ENCODE measurements at places on chromosomes 5 and 9. TPM values are rescaled to one million over a fixed set of nuclear protein-coding genes. Genes with fewer than 3 reads are reported as not detected.

DNA sequence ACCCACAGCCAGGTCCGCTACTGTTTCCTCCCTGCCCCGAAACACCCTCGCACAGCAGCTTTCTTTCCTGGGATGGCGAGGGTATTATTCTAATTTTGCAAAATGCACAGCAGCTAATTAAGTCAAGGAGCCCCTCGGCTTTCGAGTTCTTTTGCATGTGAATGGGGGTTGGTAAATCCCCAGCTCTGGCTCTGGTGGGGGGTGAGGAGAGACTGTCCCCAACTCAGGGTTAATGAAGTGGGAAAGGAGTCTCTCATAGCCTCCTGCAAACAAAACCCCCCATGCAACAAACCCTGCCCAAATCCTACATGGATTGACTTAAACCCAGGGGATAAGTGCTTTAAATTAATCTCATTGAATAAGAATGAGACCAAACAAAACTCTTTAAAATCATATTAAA, 8.8 kb downstream of the BARHL1 start:
- DNase-seq: no peak
- peaks cover 3% of the 10 kb centered on the region for H3K36me3 ChIP-seq
- H3K4me3 ChIP-seq: no peak overlapping the region
- H3K4me1 ChIP-seq: no peaks in the 10 kb centered on the region

PAPPA gene
- 208 TPM for total RNA-seq

DNA sequence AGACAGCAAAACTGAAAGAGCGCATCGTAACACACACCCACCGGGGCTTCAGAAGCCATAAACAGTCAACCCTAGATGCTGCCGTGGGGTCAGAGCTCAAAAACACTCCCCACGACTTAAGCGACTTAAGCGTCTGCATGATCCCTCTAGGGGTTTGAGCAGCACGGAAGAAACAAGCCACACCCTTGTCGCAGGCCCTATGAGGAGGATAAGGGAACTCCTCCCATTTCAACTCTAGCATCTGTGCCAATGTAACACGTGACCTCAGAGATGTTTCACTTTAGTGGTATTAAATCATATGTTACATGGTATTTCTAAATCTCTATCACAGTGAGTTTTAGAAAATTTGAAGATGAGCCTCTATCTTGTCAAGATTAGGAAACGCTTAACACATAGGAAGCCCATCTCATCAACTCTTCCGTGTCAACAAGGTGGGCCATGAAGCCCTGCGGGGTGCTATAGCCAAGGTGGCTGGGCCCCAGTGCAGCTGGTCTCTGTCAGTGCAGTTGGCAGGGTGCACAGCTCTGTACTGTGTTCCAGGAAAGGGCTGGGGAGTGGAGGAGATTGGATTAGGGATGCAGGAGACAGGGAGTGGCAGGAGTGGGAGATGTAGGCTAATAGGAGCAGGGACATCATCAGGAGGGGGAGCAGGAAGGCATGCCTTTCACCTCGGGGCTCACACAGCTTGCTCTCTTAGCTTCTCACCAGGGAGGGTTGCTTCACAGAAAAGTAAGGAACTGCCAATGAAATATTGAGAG, 33.1 kb downstream of the ZCCHC9 start:
- H3K4me3 ChIP-seq: no peak overlapping the region
- H3K27ac ChIP-seq: no peak overlapping the region
- DNase-seq: no peak
- no peaks in the 10 kb centered on the region for H3K36me3 ChIP-seq

- H3K4me1 ChIP-seq: peaks cover 53% of the 10 kb centered on the region
- peak; percentile 100 for DNase-seq
- H3K27me3 ChIP-seq: no peaks in the 10 kb centered on the region
- H3K36me3 ChIP-seq: no peaks in the 10 kb centered on the region
- H3K4me3 ChIP-seq: no peak overlapping the region
Observed at GRCh38 chr9:112041536-112042243, 133.4 kb downstream of the SUSD1 start.

DNA sequence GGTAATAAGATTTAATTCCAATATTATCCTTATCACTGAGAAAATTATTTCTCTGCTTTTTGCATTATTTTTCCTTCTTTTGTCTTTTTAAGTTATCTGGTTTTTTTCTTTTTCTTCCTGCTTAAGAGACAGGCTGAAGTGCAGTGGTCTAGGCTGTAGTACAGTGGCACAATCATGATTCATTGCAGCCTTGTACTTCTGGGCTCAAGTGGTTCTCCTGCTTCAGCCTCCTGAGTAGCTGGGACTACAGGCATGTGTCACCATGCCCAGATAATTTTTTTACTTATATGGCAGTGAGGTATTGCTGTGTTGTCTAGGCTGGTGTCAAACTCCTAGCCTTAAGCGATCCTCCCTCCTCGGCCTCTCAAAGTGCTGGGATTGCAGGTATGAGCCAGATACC, 93.9 kb downstream of the SLC44A1 start:
- no peak for DNase-seq
- H3K27me3 ChIP-seq: no peaks in the 10 kb centered on the region
- no peak overlapping the region for H3K4me3 ChIP-seq
- no peaks in the 10 kb centered on the region for H3K4me1 ChIP-seq

DNA sequence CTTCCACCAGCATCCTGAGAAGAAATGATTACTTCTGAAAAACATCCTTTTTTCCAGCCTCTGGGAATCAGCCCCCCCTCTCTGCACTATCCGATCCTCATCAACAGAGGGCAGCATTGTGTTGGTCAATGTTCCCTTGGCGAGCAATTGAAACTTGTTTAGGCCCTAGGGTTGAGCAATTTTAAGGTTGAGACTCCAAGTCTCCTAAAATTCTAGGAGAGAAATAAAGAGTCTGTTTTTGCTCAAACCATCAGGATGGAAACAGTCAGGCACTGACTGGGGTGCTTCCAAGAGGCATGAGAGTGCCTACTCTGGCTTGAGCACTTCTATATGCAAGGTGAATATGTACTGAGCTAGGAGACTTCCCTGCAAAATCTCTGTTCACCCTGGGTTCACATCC, 12.4 kb upstream of the CYFIP2 start:
- H3K27ac ChIP-seq: no peak overlapping the region
- no peak overlapping the region for H3K4me3 ChIP-seq
- H3K27me3 ChIP-seq: no peaks in the 10 kb centered on the region
- peak; percentile 10 for DNase-seq
- H3K4me1 ChIP-seq: peaks cover 7% of the 10 kb centered on the region
- no peaks in the 10 kb centered on the region for H3K36me3 ChIP-seq

ZFP2 gene
- total RNA-seq: 1.1 TPM

HAUS6 gene
- total RNA-seq: 13.7 TPM

CTSL gene
- total RNA-seq: 94.9 TPM

- H3K27ac ChIP-seq: no peak overlapping the region
- no peaks in the 10 kb centered on the region for H3K36me3 ChIP-seq
- no peak overlapping the region for H3K4me3 ChIP-seq
- H3K27me3 ChIP-seq: no peaks in the 10 kb centered on the region
Observed at GRCh38 chr5:73709536-73710129, 83.6 kb downstream of the ARHGEF28 start.

DNA sequence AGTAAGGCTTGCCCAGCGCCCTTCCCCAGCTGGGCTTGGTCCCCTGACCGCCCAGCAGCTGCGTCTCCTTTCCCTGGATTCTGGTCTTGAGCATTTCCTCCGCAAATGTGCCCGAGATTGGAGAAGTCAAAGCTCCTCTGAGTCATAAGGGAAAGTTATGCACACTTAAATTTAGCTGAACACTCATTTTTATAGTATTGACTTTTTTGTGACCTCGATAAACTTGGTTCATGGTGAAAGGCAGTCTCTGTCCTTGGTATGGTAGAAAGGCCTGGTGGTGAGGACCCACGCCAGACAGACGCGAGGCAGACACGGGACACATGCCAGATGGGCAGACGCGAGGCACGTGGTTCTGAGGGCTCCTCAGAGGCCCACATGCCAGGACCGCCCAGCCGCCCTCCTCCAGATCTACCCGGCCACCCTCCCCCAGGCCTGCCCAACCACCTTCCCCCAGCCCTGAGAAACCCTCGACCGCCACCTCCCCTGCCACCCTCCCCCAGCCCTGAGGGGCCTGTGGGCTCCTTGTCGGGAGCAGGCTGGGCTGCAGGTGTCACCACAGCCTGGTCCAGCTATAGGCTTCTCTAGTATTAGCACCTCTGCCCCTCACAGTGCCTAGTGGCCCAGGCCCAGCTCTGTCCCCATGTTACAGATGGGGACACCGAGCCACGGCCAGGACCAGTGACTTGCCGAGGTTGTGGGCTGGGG, 60.9 kb upstream of the CACNA1B start:
- H3K27ac ChIP-seq: no peak overlapping the region
- H3K4me1 ChIP-seq: no peaks in the 10 kb centered on the region
- no peak for DNase-seq
- no peaks in the 10 kb centered on the region for H3K27me3 ChIP-seq
- peaks cover 17% of the 10 kb centered on the region for H3K36me3 ChIP-seq

DNA sequence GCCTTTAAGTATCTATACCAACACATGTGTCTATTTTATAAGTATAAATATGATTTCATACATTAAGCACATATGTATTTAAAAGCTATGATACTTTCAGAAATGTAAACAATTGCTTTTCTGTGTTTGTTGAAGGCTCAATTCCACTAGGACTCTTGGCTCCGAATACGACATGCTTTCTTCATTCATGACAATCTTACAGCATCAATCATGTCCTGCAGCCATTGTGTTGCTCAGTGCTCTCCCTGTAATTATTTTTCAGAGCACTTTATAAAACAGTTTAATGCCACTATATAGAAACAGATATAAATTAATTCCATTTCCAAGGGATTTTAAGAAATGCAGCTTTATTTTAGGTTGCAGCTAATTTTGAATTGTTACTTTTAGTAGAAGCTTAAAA, 167.3 kb downstream of the TAF11L14 start:
- H3K4me1 ChIP-seq: no peaks in the 10 kb centered on the region
- H3K27ac ChIP-seq: no peak overlapping the region
- no peak for DNase-seq
- H3K27me3 ChIP-seq: no peaks in the 10 kb centered on the region
- no peaks in the 10 kb centered on the region for H3K36me3 ChIP-seq
- no peak overlapping the region for H3K4me3 ChIP-seq

DNA sequence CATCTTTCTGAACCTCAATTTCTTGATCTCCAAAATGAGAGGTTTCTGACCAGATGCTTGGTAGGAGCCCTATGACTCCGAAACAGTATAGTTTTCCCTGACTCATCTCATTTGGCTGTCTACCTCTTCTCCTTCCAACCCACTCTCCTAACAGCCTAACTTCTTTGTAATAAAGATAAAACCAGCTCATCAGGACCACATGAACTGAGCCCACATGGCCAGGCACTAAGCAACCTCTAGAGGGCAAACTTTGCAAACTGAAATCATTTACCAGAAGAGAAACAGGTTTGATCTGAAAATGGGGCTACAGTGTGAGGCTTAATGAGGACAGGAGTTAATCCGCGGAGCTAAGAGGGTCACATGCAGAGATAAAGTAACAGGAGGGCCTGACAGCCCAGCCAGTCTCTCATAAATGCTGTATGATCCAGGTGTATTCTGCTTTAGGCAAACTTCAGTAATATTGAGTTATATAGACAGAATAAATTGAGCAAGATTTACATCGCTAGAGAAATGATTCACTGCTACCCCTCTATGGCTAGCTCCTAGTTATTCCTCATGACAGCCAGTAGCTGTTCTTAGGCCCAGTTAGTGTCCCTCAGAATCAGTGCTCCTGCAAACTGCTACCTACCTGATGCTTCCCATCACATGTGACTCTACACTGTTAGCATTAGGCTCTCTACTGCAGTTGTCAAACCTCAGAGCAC, 64.6 kb downstream of the ABCA1 start:
- H3K36me3 ChIP-seq: peaks cover 12% of the 10 kb centered on the region
- no peaks in the 10 kb centered on the region for H3K27me3 ChIP-seq
- H3K4me3 ChIP-seq: no peak overlapping the region
- H3K27ac ChIP-seq: peak overlapping the region; percentile 58
- peaks cover 38% of the 10 kb centered on the region for H3K4me1 ChIP-seq

GRCh38 chr9:136310273-136311030, 6.6 kb upstream of the CCDC187 start:
- no peaks in the 10 kb centered on the region for H3K36me3 ChIP-seq
- no peak for DNase-seq
- no peak overlapping the region for H3K27ac ChIP-seq
- no peaks in the 10 kb centered on the region for H3K4me1 ChIP-seq
- H3K27me3 ChIP-seq: no peaks in the 10 kb centered on the region

- no peak overlapping the region for H3K27ac ChIP-seq
- H3K4me3 ChIP-seq: no peak overlapping the region
- no peaks in the 10 kb centered on the region for H3K4me1 ChIP-seq
- H3K36me3 ChIP-seq: no peaks in the 10 kb centered on the region
- DNase-seq: no peak
Observed at GRCh38 chr5:54484219-54484894, 28.9 kb downstream of the HSPB3 start.

- no peaks in the 10 kb centered on the region for H3K4me1 ChIP-seq
- H3K4me3 ChIP-seq: no peak overlapping the region
- no peaks in the 10 kb centered on the region for H3K27me3 ChIP-seq
- no peak for DNase-seq
- H3K27ac ChIP-seq: no peak overlapping the region
- H3K36me3 ChIP-seq: no peaks in the 10 kb centered on the region
Observed at GRCh38 chr5:59393585-59394420, 499.7 kb downstream of the PDE4D start.

GRCh38 chr5:91288118-91288916, 94.8 kb downstream of the ARRDC3 start:
- H3K4me1 ChIP-seq: peaks cover 9% of the 10 kb centered on the region
- H3K4me3 ChIP-seq: no peak overlapping the region
- peak; percentile 67 for DNase-seq
- H3K36me3 ChIP-seq: no peaks in the 10 kb centered on the region

PDE6A gene
- total RNA-seq: 0.17 TPM

DNA sequence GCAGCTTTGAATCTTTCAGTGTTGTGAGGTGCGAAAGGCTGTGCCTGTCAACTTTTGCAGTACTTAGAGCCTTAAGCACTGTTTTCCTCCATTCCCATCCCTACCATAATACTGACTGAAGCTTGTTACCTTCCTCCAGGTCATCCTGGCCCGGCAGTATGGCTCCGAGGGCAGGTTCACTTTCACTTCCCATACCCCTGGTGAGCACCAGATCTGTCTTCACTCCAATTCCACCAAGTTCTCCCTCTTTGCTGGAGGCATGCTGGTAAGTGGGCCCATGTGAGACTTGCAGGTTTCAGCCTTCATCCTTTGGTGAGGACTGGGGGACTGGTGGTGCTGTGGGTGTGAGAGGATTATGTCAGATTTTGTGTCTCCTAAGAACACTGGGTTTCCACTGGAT, 1.5 kb downstream of the TMED9 start:
- H3K27ac ChIP-seq: no peak overlapping the region
- peaks cover 13% of the 10 kb centered on the region for H3K27me3 ChIP-seq
- no peak for DNase-seq
